ENCODE measurements at places on chromosomes 2 and 18.

- no peak for DNase-seq
These were observed 82.0 kb upstream of the ITGB6 start for GRCh38 chr2:160282063-160282580.

DNA sequence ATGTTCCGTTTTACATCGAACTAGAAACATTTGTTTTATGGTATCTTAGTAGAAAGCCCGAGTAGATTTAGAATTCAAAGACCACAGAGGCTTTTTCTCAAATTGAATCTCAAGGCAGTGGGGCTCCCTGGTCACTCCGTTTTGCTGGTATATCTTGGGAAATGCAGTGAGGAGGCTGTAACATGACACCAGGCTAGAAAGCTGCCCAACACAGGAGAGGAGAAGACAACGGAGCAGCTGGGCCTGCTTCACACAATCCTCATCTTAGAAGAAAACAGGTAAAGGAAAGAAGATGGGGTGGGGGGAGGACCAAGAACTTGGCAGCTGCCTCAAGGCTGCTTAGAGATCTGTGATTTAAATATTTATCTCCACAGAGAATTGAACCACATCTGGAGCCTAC lies 38.3 kb upstream of the EPB41L3 start:
- no peak for DNase-seq

DNA sequence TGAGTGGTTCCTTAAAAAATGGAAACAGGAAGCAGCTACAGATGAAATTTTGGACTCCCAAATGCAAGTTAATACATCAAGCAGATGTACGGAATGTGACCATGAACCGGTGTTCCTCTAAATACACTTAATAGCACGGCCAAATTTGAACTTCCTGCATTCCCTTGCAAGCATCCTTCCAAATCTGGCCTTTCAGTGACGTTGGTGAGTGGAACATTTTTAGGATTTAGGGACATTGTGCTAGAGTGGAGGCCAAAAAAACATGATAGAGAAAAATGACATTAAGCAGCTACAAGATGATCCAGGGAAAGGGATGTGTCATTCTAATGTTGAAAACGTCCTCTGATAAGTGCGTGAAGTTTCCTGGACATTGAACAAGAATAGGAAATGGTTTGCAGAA lies 62.1 kb downstream of the CTAGE1 start:
- DNase-seq: no peak

DNA sequence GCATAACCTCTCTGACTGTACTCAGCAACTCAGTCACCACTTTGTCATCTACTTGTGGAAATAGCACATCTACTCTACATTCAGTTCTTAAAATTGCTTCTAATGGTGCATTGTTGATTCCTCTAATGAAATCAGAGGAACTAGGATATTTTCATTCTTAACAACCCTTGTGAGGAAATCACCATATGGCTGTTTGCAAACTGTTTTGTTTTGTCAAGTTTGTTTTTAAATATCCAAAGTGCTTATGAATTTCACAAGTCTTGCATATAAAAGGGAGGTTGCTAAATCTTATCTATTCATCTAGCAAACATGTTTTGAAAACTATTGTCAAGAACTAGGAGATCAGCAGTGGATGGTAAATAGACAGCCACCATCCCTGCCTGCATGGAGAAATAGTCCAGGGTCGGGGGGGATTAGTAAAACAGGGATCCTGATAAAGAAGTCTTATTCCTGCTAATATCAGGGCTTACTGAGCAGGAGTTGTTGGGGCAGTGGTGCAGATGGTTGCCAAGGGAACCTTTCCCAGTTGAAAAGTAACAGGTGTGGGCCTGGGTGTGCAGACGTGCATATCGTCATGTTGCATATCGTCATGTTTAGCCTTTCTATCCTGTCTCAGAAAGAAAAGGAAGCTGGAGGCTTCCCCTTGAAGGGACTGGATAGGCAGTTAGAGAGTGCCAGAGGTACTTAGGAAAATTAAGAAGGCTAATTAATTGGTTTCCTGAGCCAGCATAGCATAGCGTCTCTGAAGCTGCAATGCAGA lies 7.5 kb upstream of the MYO3B start:
- no peak for DNase-seq

DNA sequence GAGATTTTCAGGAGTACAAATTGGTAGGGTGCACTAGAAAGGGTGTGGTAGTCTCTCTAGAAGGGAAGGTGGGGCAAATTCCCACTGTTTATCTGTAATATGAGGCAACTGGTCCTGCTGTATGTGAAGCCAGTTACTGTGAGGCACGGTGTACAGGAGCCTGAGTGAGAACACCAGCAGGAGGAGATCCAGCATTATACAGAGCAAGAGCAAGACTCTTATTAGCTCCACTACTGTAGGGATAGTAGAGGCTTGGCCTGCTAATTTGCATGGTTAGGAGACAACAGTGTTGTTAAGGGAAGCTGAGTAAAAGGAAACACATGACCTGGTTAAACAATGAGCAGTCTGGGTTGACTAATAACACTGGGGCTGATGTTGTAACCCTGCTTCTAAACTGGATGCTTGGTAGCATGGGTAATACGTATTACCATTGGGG lies 76.3 kb upstream of the WDSUB1 start:
- DNase-seq: no peak

DNA sequence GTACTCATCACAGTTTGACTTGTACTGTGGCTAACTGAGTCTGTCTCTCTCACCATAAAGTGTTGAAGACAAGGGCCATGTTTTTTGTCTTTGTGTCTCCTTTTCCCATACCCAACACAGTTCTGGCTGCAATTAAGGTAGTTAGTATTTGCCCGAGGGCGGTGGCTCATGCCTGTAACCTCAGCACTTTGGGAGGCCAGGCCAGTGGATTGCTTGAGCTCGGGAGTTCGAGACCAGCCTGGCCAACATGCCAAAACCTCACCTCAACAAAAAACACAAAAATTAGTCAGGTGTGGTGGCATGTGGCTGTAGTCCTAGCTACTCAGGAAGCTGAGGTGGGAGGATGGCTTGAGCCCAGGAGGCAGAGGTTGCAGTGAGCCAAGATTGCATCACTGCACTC lies 6.9 kb upstream of the KIF3C start:
- DNase-seq: no peak

DNA sequence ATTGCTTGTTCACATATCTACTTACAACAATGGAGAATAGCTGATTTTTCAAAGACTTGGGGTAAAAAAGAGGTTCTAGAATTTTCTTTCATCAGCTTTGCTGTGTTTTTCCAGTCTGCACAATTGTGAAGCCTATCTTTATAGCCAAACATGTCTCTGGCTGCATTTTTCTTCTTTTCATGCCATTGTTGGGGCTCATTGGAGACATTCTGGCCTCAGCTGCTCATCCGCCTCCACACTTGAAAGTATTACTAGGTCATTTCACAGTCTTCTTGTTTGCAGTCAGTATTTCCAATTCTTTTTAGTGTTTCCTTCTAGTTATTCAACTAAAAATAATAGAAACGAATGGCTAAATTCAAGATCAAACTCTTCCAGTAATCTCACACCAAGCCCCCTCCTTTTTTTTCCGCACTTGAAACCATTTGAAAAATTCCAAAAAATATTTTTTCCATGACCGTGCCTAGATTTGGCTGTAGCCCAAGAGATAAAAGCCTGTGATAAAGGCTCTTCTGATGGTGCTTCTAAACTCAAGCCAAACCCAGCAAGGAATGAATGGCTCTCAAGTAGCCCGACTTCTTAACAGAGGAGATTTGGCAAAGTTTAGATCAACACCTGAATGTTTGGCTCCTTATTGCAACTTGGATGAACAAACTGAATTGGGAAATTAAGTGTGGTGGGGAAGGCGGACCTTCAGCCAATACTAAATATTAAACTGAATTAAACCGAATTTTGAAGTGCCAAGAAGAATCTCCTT lies 103.4 kb downstream of the NRP2 start:
- DNase-seq: peak; percentile 34

GRCh38 chr2:100235098-100235497 lies 87.2 kb downstream of the LONRF2 start:
- DNase-seq: no peak

DNA sequence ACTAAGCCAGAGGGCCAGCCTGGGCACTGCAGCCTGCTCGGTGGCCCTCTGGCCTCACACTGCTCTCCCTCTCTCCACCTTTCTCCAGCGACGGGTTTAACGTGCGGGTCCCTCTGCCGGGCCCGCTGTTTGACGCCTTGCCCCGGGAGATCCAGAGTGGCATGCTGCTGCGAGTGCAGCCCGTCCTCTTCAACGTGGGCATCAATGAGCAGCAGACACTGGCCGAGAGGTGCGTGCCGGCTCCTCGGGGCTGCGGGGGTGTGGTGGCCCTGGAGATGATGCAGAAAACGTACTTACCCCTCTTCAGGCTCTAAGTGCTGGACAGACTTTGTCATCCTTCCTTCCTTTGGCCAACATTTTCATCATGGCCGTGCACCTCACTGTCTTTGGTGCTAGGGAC lies 42.4 kb downstream of the COA5 start:
- no peak for DNase-seq

DNA sequence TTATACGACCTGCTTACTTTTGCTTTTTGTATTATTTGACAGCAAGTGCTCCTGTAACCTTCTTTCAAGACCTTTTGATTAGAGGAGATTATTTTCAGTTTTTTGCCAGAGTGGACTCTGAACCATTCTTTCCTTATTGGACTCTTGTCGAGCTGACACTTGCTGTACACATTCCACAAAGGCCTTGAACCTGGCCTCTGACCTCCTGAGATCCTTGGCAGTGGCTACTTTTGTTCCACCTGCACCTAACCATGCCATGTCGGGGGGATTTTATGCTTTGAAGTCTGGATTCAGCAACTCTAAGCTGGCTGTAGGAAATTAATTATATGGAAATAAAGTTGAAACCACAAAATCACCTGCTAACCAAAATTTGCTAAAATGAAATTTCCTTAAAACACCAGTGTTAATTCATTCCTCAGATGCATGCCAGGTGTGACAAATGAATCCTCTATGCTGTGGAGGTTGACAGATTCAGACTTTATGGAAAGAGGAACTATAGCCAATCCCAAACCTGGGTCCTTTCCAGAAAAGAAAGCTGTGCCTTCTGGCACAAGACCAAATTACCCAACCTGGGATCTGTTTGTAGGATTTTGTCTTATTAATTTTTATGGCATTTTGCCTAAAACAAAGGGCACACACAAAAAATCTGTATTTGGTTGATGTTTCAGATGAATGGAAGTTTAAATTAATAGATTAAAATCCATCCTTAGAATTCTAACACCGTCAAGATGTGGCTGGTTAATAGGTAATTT lies 110.4 kb downstream of the CDC42EP3 start:
- no peak for DNase-seq

DNA sequence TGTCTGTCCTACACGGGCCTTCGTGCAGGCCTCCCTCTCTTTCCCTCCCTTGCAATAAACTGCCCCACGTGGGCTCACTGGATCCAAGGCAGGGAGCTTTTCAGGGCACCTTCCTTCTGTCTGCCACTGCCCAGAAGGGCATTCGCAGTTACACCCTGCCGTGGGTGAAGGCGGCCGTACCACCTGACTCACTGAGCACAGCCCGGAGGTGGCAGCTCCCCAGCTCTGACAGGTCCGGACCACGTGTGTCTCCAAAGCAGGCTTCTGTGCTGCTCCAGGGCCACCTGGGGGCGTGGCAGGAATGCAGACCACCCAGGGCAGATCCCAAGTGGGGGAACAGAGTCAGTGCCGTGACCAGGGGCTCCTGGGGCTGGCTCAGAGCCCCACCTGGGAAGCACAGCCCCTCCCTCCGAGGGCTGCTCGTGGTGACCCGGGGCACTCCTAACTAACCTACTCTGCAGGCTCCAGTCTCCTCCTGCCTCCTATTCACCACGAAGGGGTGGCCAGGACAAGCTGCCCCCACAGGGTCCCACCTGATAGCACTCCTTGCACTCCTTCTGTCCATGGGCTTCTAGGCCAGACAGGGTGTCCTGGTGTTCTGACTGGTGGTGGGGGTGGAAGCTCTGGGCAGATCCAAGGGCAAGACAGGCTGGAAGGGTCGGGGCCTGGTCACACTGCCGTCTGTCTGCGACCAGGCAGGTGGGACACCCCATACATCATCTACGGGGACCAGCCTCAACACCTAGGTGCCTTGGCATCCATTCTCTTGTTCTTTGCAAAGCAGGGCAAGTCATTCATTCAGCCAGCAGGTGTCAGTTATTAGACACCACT lies 9.7 kb downstream of the SNED1 start:
- no peak for DNase-seq

DNA sequence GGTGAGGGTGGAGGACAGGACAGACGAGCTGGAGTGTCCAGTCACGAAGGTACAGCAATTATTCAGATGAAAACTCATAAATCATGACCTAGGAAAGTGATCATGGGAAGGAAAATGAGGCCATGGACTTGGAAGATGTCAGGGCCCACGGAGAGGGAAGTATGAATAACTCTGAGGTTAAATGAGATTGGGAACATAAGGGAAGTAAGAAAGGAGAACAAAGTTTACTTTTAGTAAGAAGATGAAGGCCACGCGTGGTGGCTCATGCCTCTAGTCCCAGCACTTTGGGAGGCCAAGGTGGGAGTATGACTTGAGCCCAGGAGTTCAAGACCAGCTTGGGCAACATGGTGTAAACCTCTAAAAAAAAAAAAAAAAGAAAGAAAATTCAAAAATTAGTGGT lies 56.2 kb downstream of the AQP4 start:
- no peak for DNase-seq
